Stimulated activated CD8-positive, alpha-beta memory T cell treated with anti-CD3 and anti-CD28 coated beads, Interleukin-4, amount 100 ng/mL, for 48 hours (primary cell): ENCODE measurements at places on chromosomes 16 and 17.

DNA sequence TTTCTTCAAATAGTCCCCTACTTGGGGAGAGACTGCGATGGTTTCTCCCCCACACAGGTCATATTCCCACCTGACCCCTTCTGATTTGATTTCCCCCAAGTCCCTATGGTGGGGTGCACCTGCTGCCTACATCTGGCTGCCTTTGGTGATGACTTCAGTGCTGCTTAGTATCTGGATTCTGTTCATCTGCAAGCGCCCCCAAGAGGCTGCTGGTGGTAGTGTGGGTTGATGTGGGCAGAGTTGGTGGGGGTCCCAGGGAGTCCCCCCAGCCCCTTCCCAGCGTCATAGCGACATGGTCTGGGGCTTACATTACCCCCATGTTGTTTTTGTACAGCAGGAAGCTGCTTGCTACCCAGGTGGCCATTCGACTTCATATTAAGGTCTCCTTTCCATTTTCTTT lies 99.2 kb downstream of the NTN1 start:
- DNase-seq, result peak; percentile 46

DNA sequence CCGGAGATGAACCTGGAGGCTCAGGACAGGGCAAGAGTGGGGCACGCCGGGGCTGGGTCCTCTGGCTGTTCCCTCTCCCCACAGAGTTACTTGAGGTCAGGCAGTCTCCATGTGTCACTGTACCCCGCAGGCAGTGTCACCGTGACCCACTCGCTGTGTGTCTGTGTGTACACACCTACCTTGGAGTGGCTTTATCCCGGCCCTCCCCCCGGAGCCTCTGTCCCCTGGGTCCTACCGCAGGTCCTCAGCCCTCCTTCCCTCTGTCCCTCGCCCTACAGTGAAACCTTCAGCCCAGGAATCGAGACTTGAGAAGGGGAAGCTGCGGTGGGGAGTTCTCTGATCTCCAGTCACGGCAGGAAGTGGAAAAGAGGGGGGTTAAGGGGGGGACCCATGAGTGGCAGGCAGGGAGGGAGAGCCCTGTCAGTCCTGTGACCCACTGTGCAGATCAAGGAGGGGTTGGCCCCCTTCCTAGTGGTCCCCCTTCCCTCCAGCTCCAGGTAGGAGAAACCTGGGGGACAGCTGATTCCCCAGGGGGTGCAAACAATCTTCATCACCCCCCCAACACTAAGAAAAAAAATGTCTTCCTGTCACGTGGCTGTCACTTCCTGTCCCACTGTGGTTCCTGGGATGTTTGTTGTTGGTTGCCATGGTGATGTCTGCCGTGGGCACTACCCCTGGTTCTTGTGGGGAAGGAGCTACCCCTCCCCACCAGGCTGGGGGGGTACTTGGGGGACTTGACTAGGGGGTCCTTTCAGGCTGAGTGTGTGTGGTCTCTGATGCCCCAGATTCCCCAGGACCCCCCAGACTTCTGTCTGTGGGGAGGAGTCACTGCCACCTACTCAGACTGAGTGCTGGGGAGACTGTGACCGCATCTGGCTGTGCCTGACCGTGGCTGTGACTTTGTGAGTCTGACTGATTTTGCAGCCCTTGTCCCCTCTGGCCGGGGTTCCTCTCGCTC lies 13.7 kb downstream of the RARA start:
- peak; percentile 87 for DNase-seq

- no peak for DNase-seq
Observed at GRCh38 chr17:12990041-12990808, 27.6 kb downstream of the ELAC2 start.

DNA sequence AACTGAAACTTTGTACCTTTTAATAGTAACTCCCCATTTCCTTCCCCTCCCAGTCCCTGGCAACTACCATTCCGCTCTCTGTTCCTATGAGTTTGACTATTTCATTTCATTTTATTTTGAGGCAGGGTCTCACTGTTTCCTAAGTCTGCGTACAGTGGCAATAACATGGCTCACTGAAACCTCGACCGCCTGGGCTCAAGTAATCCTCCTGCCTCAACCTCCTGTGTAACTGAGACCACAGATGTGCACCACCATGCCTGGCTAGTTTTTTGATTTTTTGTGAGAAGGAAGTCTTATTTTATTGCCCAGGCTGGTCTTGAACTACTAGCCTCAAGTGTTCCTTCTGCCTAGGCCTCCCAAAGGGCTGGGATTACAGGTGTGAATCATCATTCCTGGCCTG lies 808.1 kb downstream of the CDH11 start:
- DNase-seq, result no peak

- no peak for DNase-seq
Observed at GRCh38 chr17:6868582-6868981, 37.1 kb upstream of the TEKT1 start.

- no peak for DNase-seq
Observed at GRCh38 chr17:16652847-16653366, 743 bp downstream of the ZNF624 start.

DNA sequence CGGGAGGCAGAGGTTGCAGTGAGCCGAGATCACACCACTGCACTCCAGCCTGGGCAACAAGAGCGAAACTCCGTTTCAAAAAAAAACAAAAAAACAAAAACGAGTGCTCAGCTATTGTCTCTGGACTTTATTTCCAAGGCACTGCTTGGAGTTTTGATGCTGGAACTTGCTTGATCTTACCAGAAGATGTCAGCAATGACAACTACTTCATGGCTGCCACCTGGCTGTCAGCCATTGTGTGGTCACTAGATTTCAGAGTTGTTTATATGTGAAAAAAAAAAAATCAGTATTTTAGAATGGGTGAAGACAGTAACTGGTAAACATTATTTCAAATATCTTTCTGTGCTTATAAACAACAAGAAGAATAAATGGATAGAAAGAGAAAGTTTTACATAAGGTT lies 26.3 kb upstream of the OR4D1 start:
- DNase-seq, result peak; percentile 30

- no peak for DNase-seq
Observed at GRCh38 chr16:86735727-86736126, 157.4 kb downstream of the FOXL1 start.

DNA sequence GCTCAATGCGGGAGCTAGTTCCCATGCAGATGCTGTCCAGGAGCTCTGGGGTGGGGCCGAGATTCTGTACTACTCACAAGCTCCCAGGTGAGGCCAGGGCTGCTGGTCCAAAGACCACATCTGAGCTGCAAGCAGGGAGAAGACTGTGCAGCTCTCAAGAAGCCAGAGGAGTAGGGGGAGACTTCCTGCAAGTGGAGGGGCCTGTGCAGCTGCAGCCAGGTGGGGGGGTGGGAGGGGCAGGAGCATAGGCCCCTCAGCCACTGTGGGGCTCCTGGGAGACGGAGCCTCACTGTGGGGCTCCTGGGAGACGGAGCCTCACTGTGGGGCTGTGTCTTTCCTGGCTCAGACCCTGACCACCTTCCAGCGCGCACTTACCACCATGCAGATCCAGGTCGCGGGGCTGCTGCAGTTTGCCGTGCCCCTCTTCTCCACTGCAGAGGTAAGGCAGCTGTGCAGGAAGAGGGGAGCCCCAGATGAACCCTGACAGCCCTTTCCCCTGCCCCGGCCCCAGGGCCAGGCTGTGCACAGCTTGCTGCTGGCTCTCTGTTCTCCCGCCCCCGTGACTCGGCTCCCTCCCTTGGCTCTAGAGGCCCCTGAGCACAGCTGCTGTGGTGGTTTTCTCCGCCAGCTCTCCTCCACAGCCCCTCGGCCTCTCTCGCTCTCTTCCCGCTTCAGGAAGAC lies 24.3 kb upstream of the DNAI2 start:
- no peak for DNase-seq

GRCh38 chr16:85289760-85290625 lies 177.7 kb upstream of the CIBAR2 start:
- DNase-seq, result no peak

GRCh38 chr17:60173304-60173819 lies 23.6 kb downstream of the CA4 start:
- no peak for DNase-seq

DNA sequence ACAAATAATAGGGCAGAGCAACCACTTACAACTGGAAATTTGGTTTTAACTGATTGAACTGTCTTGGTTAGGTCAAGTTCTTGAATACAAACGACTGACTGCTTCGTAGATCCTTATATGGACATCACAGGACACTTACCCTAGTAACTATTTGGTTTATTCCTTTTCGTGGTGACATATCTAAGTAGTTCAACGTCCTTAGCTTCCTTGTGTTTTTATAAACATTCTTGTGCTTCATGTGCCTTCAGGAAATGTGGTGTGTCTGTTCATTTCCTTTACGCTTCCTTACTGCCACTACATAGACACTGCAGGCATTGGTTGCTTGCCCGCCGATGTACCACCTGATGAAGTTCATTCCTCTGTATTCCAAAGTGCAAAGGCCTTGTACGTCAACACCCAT lies 59.3 kb downstream of the USP10 start:
- DNase-seq, result no peak

DNA sequence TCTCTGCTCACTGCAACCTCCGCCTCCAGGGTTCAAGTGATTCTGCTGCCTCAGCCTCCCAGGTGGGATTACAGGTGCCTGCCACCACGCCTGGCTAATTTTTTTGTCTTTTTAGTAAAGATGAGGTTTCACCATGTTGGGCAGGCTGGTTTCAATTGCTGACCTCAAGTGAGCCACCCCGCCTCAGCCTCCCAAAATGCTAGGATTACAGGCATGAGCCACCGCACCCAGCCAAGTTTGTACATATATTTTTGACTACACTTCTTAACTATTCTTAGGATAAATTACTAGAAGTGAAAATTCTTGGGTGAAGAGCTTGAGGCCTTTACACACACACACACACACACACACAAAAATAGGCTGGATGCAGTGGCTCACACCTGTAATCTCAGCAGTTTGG lies 1.4 kb upstream of the ITGAM start:
- DNase-seq, result no peak
